Fibroblast of skin of abdomen (primary cell): ENCODE measurements at places on chromosomes 7 and 10.

- DNase-seq, result no peak
Observed at GRCh38 chr7:17103170-17103569, 195.3 kb upstream of the AHR start.

- DNase-seq, result no peak
Observed at GRCh38 chr7:64755865-64756264, 38.4 kb upstream of the ZNF138 start.

GRCh38 chr10:79316671-79317431 lies 30.4 kb upstream of the PPIF start:
- peak; percentile 22 for DNase-seq

DNA sequence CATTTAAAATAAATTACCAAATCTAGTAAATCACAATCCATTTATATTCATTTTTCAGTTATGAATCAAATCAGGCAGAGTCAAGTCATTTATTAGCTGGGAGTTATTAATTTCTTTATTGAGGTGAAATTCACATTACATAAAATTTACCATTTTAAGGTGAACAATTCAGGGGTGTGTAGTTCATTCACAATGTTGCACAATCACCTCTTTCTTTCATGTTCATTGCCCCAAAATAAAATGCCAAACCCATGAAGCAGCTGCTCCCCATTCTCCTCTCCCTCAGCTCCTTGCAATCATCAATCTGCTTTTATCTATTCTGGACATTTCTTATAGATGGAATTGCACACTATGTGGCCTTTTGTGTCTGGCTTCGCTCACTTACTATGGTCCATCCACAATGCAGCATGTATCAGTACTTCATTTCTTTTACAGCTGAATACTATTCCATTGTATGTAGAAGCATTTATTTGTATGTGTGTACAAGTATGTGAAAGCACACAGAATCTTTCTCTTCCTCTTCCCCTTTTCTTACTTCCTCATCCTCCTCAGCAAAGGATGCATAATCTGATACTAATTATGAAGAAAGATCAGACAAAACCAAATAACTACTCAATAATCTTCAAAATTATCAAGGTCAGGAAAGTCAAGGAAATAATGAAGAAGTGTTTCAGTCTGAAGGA lies 60.6 kb downstream of the LMBR1 start:
- DNase-seq, result no peak

DNA sequence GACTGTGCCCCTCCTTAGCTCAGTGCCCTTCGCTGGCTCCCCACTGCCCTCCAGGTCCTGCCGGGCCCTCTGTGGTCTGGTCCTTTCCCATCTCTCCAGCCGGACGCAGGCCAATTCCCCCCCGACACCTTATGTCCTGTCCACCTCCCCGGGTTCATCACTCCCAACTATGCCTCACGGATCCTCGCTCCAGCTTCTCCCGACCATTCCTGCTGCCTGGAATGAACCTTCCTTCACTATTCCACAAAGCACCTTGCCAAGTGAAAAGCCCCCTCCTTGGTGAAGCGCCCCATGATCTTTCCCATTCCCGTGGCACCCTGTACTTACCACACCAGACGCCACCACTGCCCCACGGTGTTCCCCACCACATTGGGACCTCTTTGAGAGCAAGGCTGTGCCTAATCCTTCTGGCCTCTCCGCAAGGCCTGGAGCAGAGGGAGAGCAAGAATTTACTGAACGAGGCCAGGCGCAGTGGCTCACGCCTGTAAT lies 47.2 kb downstream of the TMEM270 start:
- no peak for DNase-seq

DNA sequence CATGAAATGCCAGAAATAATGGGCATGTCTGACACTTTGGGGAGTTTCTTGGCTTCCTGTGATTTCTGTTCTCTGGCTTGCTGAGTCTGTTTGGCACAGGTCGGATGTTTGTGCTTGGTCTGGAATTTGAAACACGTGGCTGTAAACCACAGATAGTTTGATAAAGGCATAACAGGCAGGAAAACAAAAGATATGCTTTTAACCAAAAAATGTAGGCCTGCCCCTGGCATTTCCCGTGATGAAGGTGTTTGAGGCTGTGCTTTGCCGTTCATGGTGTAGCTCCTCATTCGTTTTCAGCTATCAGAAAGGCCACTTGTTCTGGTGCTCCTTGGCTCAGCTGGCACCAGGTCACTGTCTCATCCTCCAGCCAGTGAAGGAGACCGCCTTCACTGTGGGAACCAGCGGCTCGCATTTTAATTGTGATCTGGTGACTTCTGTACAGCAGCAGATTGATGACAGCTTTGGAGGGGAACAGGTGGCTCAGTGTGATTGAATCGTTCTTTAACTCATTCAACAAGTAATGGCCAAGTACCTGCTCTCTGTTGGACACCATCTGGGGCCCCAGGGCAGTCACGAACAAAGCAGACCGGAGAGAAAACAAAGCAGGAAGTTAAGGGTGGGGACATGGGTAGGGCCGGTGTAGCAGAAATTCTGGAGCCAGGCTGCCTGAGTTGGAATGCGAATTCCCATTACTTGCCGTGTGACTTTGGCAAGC lies 111.5 kb downstream of the CCNY start:
- DNase-seq, result peak; percentile 63

GRCh38 chr7:867406-868188 lies 8.8 kb upstream of the GET4 start:
- peak; percentile 24 for DNase-seq

DNA sequence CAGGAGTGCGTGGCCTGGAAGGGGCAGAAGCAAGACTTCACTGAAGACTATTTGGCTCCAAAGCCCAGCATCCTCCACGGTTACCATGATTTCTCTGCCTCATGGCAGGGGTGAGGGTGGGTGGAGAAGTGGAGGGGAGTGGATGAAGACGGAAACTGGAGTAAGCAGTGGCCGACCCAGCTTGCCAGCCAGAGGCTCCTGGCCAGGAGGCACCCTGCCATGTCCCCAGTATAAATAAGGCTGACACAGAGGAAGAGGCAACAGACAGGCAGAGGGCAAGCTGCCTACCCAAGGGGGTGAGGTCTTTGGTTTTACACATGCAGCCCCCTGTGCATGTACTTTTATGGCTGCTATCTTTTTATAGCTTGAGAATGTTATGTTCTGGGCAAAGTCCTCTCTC lies 102.6 kb upstream of the TBX20 start:
- DNase-seq, result no peak

GRCh38 chr10:34183016-34183796 lies 631.9 kb downstream of the PARD3 start:
- DNase-seq, result no peak

- peak; percentile 13 for DNase-seq
Observed at GRCh38 chr7:27686315-27686714, 23.6 kb upstream of the HIBADH start.

DNA sequence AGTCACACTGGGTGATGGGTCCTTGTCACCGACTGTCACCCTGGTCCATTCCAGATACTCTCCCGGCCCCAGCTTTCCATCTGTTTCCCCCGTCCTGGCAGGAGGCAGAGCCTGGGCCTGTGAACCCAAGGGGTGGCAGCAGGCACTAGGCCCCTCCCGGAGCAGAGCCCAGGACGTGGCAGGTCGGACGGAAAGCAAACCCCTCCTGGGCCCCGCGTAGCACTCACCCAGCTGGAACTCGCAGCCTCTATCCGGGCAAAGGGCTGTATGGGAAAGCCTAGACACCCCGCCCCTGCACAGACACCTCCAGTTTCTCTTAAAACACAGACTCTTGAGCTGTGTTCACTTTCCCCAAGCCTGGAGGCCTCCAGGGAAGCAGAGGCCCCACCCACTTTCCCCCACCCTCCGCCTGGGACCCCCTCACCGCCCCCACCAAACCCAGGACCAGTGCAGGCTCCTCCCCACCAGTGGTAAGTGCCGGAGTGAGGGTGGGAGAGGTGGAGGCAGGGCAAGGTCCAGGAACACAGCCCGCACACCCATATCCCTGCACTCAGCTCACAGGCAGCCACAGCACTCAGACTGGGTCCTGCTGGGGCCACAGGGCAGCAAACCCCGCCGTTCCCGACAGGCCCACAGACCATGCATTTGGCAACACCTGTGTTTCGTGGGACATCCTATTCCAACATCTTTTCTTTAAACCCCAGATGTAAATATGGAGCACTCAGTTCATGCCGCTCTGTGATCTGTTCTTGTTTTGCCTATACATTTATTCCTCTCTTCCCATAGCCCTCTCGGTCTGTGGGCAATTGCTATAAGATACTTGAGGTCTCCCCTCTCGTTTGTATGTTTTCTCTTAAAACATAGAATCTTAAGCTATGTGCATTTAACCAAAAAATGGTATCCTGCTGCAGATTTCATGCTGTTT lies 98.2 kb upstream of the PDGFA start:
- no peak for DNase-seq

GRCh38 chr7:745431-746154 lies 18.5 kb upstream of the PRKAR1B start:
- DNase-seq, result no peak

- no peak for DNase-seq
Observed at GRCh38 chr7:22361795-22362194, 4.8 kb upstream of the RAPGEF5 start.

GRCh38 chr7:85018498-85018897 lies 168.4 kb downstream of the SEMA3D start:
- DNase-seq, result peak; percentile 21

DNA sequence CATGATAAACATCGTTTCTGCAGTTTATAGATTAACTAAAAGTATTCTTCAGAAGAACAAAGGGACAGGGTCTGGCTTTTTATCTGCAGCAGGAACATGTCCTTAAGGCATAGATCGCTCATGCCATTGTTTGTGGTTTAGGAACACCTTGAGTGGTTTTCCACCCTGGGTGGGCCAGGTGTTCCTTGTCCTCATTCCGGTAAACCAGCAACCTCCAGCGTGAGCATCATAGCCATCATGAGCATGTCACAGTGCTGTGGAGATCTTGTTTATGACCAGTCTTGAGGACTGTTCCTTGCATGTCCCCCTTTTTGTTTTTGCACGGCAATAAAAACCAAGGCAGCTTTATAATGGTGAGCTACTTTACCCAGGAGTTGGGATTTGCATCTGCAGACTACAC lies 33.9 kb downstream of the STOX1 start:
- DNase-seq, result no peak

DNA sequence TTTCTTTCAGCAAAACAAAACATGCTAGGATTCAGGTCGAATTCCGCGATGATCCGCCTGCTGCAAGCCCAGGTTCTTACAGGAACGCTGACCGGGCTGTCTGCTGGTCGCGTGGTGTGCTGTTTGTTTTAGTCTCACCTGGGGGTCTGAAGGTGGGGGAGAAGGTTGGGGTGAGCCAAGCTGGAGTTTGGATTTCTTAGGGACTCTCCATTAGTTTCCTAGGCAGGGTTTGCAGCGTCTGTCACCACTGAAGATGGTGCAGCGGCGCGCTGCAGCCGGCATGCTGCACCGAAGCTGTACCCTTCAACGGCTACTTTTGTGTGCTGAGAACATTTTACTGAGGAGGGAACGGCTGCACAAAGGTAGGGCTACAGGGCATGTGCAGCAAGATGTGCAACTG lies 48.7 kb downstream of the GCC1 start:
- no peak for DNase-seq

GRCh38 chr10:66941491-66941890 lies 15.7 kb downstream of the LRRTM3 start:
- no peak for DNase-seq

DNA sequence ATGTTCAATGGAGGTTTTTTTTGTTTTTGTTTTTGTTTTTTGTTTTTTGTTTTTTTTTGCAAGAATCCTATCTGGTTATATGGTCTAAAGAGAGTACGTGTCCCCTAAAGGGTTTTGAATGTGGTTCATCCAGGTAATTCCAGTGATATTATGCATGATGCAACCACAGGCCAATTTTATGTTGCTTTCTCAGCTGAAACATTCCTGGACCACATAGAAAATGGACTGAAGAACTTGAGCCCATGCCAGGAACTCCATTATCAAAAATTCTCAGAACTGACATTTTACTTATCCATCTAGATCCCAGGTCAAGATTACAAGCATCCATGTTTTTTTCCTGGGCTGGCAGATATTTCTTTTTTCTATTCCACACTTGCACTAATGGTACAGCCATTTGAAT lies 11.5 kb upstream of the MINDY3 start:
- DNase-seq, result peak; percentile 6

DNA sequence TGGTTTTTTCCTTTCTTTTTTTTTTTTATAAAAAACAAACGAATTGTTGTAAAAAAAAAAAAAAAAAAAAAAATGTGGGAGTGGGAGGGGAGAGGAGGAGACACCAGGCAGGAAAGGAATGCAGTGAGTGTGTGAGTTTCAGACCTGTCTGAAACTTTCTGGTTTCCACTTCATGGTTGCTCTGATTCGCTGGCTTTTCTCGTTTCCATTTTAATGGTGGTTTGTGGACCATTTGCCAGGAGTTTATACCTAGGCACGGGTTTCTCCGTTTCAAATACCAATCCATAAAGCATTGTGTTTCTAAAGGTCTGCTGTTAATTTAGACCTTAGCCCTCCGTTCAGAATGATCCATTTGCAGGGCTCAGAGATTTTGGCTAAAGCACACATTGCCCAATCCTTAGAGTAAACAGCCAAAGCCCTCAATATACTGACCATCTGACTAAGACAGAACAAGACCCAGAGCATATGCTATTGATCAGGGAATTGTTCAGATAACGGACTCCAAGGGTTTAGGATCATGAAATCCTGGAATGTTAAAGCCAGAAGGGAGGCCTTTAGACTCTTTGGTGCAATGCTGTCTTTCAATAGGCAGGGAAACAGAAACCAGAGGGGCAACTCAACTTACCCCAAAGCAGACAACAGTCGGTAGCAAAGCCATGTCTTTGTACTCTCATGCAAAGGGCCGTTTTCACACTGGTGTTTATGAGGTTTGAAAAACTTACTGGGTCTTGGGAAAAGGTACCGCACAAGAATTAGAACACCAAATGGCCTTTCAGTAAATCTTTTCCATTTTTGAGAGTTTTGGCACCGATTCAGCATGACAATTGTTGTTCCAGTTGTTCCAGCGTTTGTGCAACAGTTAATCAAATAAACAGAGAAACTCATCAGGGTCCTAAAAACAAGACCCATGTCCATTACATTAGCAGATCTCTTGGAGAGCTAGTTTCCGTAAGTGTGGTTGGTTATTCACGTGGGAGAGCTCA lies 94.3 kb upstream of the AGBL3 start:
- DNase-seq, result peak; percentile 71

DNA sequence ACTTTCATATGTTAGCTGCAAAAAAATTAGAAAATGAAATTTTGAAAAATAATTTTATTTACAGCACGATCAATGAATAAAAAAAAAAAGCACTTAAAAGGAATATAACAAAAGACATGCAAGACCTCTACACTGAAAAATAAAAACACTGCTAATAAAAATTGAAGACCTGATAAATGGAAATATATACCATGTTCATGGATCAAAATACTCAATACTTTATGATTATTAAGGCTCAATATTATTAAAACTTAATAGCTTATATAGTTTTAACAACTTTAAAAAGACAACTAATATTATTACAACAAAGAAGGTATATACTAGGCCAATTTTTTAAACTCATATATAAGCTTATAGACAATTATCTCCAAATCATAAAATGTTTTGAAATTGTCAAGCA lies 143.0 kb downstream of the GFRA1 start:
- no peak for DNase-seq
